Central memory CD4-positive, alpha-beta T cell (primary cell): ENCODE measurements at places on chromosomes 13 and 19.

GRCh38 chr13:78909276-78909675 lies 250.3 kb upstream of the OBI1 start:
- DNase-seq = no peak

DNA sequence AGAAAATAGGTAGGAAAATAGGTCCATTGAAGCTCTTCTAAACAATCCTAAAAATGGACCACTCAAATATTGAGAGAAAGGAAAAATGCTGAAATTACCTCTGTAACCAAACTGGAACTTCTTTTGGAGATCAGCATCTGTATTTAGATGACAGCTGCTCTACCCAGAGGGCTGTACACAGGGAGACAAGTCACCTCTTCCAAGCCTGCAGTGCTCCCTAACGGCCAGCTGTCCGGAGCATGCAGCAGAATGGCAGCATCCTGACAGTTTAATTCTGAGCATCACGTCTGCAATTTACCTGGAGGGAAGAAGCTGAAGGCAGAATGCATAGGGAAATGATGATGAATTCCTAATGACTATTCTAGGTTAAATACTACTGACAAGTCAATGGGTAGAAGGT lies 62.8 kb upstream of the DIAPH3 start:
- DNase-seq = no peak

DNA sequence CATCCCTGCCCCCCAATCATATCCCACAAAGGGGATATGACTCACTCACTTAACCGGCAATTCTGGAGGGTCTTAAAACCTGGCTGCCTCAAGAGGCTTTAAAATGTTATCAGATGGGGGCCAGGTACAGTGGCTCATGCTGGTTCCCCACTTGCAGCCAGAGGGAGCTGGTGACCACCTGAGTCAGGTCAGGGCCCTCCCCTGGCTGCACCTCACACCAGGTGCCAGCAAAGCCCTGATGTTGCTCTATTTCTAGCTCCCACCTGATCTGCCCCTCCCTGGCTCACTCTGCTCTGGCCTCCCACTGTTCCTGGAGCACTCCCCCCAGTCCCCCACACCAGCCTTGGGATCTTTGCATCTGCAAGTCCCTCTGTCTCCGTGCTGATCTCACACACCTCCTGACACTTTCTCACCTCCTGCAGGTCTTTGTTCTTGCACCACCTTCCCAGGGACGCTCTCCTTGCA lies 14.2 kb downstream of the HPN start:
- DNase-seq = no peak

- DNase-seq = peak; percentile 83
These were observed 990 bp upstream of the ZMYM2 start for GRCh38 chr13:19957320-19958154.

- DNase-seq = no peak
These were observed 884 bp upstream of the CBY2 start for GRCh38 chr13:45700971-45701900.

DNA sequence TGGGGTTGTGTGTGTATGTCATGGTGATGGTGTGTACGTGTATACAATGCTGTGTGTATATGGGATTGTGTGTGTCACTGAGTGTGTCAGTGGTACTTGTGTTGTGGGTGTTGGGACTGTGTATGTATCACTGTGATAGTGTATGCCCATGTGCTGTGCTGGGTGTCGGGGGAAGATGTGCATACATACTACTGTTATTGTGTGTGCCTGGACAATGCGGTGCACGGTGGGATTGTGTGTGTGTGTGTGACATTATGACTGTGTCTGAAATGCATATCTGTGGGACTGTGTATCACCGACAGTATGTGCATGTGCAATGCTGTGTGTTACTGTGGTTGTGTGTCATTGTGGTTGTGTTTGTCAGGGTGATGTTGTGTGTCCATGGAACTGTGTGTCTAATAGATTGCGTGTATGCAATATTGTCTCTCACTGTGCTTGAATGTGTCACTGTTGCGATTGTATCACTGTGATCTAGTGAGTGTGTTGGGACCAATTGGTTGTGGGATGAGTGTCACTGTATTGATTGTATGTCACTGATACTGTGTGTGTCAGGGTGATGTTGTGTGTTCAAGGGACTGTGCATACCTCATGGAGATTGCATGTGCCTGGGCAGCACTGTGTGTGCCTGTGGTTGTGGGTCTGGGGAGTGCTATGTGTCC lies 11.0 kb upstream of the BBC3 start:
- DNase-seq = no peak

DNA sequence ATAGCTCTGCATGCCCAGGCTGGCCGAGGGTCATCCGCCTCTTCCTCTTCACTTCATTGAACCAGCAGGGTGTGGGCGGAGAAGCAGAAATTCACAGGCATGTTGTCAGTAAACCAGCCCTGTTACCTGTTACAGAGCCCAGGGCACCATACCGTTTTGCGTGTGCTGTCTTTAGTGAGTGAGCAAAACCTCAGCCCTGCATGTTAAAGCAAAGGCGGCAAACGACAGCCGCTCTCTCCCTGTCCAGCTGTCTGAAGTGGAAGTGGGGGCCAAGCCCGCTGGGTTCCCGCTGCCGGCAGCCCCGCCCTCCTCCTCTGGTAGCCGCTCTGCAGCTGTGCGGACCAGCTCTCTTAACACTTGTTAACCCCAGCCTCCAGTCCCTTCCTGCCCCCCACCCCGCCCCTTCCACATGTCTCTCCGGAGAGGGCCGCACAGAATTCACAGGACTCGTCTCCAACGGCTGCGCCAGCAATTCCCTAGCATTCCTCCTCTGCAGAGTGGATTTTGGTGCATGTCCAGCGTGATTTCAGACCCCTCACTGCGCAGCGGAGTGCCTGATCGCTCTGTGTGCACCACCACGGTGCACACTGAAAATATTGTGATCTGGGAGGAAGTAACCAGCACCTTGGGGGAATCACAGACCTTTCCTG lies 12.7 kb downstream of the KLHL26 start:
- no peak for DNase-seq

GRCh38 chr19:30696514-30696913 lies 324.3 kb downstream of the ZNF536 start:
- DNase-seq = no peak

- DNase-seq = no peak
These were observed 94.3 kb upstream of the NBEA start for GRCh38 chr13:34847766-34848165.

- DNase-seq = no peak
These were observed 101.2 kb downstream of the TNFRSF19 start for GRCh38 chr13:23671377-23671776.

- no peak for DNase-seq
These were observed 25.6 kb downstream of the CARM1 start for GRCh38 chr19:10896851-10897526.

GRCh38 chr13:33637978-33638743 lies 179.8 kb upstream of the RFC3 start:
- DNase-seq = no peak

DNA sequence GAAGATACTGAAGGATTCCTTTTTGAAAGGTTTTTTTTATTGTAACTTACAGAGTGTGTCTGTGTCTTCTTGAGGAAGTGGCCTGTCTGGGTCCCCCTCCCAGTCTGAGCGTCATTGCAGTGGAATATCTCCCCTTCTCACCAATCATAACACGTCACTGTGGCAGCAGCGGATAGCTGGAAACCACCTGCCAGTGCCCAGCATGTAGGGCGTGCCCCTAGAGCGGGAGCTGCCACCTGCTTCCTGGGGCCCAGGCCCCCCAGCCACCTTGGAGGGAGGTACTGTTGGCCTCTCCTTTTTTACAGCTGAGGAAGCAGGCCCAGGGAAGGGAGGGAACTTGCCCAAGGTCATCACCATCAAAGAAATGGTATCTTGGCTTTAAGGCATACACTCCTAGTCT lies 4.6 kb upstream of the DNM2 start:
- DNase-seq = no peak

GRCh38 chr19:46014941-46015686 lies 7.7 kb downstream of the PGLYRP1 start:
- DNase-seq = peak; percentile 51

- DNase-seq = no peak
These were observed 11.8 kb upstream of the PABPC3 start for GRCh38 chr13:25084096-25084495.

GRCh38 chr13:98972627-98973026 lies 5.2 kb downstream of the DOCK9 start:
- no peak for DNase-seq

DNA sequence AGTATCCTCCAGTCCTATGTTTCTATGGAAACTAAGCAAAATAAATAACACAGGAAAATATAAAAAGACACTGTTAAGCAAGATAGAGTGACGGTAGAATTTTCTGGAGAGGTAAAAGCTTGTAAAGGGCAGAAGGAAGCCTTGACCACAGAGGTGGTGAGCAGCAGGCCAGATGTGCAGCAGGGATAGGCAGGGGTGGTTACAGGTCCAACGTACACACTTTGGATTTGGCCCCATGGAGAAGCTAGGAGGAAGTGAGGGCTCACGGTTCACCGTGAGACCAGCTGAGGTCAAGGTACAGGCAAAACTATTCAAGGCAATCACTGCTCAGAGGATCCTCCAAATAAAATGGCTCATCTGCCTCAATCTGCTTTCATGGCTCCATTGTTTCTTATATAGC lies 242.8 kb downstream of the B3GLCT start:
- DNase-seq = no peak

DNA sequence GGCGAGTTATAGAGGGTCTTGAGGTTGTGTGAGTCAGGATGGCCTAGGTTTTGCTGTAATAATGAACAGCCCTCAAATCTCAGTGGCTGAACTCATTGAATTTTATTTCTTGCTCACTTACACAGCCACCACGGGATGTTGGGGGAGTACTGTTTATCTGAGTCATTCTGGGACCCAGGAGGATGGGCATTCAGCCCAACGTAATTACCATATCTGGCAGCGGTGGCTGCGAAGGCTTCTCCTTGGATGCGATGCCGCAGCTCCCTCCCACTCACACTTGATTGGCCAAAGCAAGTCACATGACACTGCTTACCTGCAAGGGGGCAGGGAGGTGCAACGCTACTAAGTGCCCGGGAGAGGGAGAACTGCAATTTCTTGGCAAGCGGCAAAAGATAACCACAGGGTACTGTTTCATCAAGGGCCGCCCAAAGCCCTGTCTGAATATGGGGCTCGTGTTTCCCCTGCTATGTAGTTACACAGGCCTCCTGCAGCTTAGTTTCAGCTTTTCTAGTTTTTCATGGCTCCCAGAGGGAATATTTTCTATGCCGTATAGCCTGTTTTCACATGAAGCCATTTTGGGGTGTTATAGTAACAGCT lies 19.9 kb downstream of the ZSWIM9 start:
- DNase-seq = peak; percentile 56

DNA sequence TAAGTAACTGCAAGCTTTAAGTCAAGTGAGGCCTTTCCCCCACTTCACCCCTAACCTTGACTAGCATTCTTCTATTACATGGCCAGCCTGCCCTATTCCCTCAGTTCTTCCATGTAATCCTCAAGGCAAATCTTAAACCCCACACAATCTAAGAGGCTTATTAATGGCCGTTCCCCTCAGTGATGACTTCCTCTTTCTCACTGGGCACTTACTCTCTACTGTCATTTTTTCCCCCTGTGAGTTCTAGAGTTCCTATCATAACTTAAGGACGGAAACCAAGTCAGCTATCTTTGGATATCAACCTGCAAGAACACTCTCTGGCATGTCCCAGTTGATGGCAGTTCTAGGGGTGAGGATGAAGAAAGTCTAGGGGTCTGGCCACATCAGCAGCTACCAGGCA lies 131.2 kb downstream of the DCLK1 start:
- no peak for DNase-seq

DNA sequence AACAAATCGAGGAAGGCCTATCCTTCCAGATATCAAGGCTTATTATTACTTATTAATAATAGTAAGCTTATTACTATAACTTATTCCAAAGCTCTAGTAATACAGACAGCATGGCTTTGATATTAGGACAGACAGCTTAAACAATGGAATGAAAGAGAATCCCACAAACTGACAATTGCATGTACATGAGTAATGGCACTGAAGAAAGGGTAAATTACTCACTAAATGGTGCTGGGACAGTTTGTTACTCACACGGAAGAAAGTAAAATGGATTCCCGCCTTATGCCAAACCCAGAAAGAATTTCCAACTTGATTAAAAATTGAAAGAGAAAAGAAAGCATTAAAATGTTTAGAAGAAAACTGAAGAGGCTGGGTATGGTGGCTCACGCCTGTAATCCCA lies 60.3 kb downstream of the MIPEP start:
- DNase-seq = no peak

- DNase-seq = no peak
These were observed 13.6 kb upstream of the STRN4 start for GRCh38 chr19:46759817-46760333.

DNA sequence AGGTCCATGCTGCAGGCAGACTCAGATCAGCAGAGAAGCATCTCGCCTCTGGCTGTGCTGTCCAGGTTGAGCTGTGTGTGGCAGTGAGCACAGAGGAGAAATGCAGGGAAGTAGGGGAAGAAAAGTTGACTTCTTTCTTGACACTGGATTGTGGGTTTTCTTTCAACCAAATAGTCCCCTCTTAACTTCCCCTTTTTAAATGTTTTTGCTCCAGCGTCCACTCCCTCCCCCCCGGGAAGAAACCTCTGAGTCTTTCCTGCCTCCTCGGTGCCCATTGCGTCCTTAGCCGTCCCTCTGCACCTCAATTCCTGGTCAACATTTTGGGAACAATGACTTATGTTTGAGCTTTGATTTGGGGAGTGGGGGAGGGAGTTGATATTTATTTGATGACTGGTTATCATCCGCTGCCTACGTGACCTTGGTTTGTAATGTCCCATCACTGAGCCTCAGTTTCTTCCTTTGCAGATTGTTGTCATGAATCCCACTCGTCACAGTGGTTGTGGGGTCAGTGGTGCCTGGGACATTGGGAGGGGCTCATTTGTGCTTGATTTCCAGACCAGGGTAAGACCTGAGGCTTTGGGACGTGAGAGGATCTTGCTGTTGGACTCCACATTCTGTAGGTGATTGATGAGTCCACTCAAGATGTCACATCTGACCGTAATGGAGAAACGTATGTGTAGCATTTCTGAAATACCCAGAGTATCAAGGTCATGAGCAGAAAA lies at the start of gene LILRB2:
Gene LILRB2 (minus strand): TSS at position 104 of the 722 bp plus-strand sequence. CDS start 614 bp downstream, outside the sequence.
- DNase-seq = no peak

- no peak for DNase-seq
These were observed 4.1 kb downstream of the ATP11A start for GRCh38 chr13:112693831-112694497.

DNA sequence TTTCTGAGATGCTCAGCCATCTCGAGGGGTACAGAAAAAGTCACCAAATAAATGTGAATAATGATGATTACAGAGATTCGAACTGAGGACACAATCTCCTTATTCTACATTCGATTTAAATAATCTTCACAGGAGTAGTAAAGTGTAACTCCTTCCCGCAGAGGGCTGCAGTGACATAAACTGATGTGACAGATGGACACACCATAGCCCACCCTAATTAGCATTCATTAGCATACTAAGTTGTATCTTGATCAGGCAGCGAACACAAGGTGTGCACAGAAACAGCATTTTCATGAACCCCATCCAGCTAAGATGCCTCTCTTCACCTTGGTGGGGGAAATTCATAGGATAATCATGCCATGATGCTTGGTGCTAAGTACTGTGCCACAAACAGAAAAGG lies 83.0 kb downstream of the TNFSF11 start:
- DNase-seq = no peak

- DNase-seq = no peak
These were observed 61.8 kb downstream of the RAB20 start for GRCh38 chr13:110499621-110500281.
